ENCODE measurements at places on chromosomes 1 and 21.
A peak's percentile ranks its signal among the peaks of the same experiment; 100 is the strongest.

DNA sequence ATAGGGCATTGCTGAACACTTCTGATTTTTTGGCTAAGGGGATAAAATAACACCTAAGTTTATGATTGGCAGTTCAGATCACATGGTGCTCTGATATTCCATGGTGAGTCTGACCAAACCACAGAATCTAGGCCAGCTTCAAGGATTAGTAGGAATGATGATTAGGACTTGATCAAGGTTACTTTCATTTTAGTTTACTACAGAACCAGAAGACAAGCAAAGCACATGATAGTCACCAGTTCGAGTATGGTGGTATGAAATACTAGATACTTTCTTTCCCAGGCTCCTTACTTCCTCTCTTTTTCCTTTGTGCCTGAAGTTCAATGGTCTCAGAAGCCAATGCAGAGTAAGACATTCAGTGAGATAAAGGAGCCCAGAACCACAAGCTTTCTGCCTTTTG is 26.6 kb downstream of the S100A10 start:
- no peak for DNase-seq

GRCh38 chr1:216533776-216534175 is 110.5 kb upstream of the USH2A start:
- no peak for DNase-seq

GRCh38 chr1:155776414-155776813 is 80.6 kb downstream of the GON4L start:
- no peak for DNase-seq

- DNase-seq, result peak; percentile 10
These were observed 28.8 kb upstream of the PPP2R5A start for GRCh38 chr1:212256369-212256768.

- DNase-seq, result no peak
These were observed 7.3 kb downstream of the KIAA2013 start for GRCh38 chr1:11918799-11919519.

GRCh38 chr1:4174291-4175200 is 274.5 kb upstream of the C1orf174 start:
- DNase-seq, result no peak

DNA sequence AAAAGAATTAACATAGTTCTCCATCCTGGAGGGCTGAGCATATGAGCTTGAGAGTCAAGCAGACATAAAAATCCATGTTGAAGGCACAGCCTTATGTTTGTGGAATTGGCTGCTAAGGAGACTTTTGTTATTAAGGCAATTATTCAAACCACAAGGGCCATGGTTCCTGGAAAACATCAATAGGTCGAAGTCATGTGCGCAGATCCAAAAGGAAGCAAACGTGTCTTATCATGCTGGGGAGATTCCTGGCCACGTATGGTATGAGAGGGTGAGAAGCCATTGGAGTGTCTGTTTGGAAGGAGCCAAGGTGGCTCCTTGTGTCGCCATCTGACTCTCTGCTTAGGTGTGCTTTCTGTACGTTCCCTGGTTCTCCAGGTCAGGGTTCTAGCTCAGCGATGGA is 61.8 kb upstream of the COA6 start:
- no peak for DNase-seq

DNA sequence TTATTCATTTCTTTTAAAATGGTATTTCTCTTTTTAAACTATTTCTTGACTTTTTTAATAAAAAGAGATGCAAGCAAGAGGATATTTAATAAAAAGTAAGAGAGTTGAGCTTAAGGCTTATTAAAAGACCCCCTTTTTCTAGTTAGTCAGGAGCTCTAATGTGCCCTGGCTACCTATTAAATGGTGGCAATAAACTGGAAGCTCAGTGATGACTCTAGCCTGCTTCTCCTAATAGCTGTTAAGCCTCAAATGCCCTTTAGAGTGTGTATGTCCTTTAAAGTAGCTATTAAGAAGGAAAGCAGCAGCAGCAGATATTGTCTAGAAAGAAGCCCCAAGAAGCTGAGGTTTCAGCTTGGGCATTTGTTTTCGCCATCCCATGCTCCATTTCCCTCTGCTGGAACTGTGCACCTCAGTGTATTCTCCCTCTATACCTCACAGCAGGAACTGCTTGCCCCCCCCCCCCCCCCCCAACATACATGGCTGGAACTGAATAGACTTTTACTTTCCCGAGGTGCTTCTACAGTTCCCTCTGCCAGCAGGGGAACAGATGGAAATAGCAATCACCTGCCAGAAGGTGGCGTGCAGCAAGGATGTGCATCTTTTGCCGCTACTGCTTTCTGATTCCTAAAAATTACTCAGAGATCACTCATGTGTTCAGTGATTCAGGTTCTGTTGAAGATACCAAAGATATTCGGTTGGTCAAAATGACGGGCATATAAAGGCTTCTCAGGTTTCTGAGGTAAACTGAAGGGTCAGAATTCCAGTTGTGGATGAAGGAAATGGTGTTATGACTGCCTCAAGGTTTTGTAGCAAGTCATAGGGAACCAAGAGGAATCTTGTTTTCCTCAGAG is 2.5 kb downstream of the RGS4 start:
- no peak for DNase-seq

GRCh38 chr1:199357599-199357998 is 669.9 kb upstream of the NR5A2 start:
- DNase-seq, result no peak

GRCh38 chr1:198888379-198888943 is 249.6 kb downstream of the PTPRC start:
- no peak for DNase-seq

DNA sequence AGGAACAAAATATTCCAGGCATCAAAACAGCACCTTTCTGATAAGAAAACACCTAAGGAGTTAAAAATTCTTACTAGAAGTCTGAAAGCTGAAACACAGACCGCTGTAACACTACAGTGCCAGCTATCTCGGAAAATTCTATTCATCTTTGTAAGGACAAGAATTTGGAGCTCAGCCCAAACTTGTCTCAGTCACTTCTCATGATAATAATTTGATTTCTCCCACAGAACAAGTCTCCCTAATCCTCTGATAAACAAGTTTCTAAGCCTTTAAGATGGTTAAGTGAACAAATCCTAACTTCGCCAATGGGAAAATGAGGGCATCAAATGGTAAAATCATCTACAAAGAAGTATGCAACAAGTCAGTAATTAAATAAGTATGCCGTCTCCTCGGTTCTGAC is 59.9 kb downstream of the SIPA1L2 start:
- no peak for DNase-seq

- DNase-seq, result no peak
These were observed 12.4 kb downstream of the CDC14A start for GRCh38 chr1:100364697-100365096.

DNA sequence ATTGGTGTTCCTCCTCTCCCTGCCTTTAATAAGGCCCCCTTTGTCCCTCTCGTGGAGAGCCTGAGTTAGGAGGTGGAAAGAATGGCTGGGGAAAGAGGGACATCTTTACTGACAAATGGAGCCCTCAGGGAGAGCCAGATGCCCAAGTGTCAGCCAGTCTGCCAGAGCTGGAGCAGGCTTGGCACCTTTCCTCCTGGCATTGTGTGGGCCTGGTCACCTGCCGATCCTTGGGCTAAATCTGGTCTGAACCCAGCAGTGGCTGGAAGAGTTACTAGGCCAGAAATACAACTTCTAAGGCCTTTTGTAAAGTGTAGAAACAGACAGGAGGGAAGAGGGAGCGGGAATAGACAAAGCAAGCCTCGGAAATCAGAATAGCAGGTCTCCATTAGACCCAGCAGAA is 24.9 kb downstream of the VANGL1 start:
- no peak for DNase-seq

GRCh38 chr1:176963181-176963580 is 201.3 kb downstream of the ASTN1 start:
- no peak for DNase-seq

DNA sequence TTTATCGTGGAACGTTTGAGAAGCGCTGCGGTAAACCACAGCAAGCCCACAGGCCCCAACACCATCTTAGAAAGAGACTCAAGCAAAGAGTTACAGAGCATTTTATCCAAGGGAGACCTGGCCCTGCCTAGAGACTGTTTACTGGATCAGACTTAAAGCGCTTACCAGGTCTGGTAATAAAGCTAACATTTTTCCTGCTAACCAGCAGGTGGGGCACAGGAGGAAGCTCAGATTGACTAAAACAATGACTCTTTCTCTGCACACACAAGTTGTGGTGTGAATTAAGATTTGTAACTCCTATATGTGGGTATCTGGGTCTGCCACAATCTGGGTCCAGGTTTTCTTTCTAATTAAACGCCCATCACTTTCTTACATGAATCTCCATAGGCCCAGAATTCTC is 136.5 kb upstream of the ETS2 start:
- DNase-seq, result no peak

DNA sequence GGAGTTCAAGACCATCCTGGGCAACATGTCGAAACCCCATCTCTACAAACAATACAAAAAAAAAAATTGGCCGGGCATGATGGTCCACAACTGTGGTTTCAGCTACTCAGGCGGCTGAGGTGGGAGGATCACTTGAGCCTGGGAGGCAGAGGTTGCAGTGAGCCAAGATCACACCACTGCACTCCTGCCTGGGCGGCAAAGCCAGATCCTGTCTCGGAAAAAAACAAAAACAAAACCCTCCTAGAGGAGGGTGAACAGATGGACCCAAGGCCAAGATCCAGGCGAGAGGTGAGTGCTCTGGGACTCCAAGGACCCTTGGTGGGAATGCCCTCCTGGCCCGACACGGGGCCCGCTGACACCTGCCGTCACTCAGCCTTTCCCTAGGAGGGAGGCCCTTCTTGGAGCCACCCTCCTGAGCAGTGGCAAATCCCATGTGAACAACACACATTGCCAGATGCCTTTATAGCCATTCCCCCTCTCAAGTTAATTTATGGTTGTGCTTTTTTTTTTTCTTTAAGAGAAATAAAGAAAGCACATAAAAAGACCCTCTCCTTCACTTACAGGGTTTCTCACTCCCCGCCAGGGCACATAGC is 380 bp downstream of the TFF2 start:
- no peak for DNase-seq

- DNase-seq, result no peak
These were observed 5.1 kb downstream of the C1orf87 start for GRCh38 chr1:60068393-60069045.
